ENCODE measurements at places on chromosomes 7 and 10.
A peak's percentile ranks its signal among the peaks of the same experiment; 100 is the strongest.

- DNase-seq = no peak
Observed at GRCh38 chr7:20798081-20798693, 11.5 kb upstream of the SP8 start.

DNA sequence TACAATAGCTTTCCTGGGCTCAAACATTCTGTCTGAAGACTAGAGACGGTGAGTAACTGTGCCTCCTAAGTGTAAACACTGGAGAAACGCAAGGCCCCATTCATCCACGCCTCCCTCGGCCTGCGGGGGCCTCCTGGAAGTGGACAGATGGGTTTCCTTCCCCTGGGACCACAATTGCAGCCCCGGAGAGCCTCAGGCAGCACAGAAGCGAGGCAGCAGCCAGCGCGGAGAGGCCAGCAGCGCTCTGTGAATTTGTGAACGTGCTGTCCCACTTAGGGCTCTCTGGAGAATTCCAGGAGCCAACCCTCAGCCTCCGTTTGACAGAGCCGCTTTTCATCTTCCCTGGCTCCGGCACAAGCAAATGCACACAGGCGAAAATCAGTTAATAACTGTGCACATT, 23.2 kb upstream of the CALN1 start:
- no peak for DNase-seq

DNA sequence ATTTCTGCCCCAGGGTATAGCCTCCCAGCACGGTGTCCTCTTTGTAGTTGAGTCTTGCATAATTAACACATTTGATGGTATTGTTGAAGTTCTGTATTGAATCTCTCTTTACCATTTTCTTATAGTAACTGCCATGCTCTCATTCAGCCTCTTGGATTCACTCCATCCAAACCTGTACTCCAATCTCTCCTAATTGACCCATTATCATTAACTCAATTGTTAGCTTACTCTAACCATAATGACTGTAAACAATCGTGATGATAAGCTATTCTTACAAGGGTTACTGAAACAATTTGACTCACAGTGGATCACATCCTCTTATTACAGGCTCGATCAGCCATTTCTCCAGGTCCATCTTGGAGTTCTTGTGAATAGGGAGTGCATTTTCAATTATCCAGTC, 191.9 kb upstream of the AGK start:
- no peak for DNase-seq

DNA sequence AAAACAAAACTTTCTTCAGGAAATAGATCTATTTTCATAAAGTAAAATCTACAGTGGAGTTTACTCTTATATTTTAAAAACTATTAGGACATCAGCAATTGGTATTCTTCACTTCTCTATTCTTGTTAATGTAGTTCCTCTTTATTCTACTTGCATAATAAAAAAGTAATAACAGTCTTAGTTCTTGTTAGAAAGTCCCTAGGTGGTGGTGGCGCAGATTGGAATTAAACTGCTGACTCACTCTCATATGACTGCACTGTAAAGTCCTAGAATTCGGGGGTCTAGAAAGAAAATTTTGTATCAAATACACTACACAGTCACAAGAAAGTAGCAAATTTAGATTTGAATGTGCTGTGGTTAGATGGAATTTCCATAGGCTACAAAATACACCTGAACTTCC, 44.6 kb upstream of the TES start:
- peak; percentile 66 for DNase-seq

- no peak for DNase-seq
Observed at GRCh38 chr10:93656155-93656554, 43.8 kb downstream of the PDE6C start.

GRCh38 chr10:130108934-130109604, 1.6 kb downstream of the C10orf143 start:
- DNase-seq = no peak

- DNase-seq = no peak
Observed at GRCh38 chr10:71857934-71858890, 7.2 kb upstream of the PSAP start.

GRCh38 chr7:146654048-146654447, 537.4 kb downstream of the CNTNAP2 start:
- no peak for DNase-seq

GRCh38 chr10:60175441-60175971, 214.2 kb downstream of the ANK3 start:
- DNase-seq = no peak

DNA sequence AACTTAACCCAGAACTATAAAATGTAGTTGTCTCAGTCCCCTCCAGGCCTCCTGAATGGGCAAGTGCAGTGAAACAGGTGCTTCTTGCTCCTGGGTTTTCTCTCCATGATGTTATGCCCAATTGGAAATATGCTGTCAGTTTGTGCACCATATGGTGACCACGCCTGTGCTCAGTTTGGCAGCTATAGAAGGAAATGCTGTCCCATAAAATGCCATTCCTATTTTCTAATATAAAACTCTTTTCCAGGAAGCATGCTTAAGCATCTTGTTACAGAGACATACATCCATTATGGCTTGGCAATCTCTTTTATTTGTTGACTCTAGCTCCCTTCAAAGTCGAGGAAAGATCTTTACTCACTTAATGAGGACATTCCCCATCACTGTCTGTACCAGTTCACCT, 45.2 kb downstream of the FGFBP3 start:
- no peak for DNase-seq

- DNase-seq = no peak
Observed at GRCh38 chr7:38452681-38453108, 178.5 kb downstream of the AMPH start.

- no peak for DNase-seq
Observed at GRCh38 chr7:74182453-74183090, 8.4 kb downstream of the EIF4H start.

- DNase-seq = no peak
Observed at GRCh38 chr10:116026315-116026714, 246.7 kb downstream of the GFRA1 start.

GRCh38 chr10:31274310-31274709, 44.7 kb upstream of the ZEB1 start:
- DNase-seq = no peak

DNA sequence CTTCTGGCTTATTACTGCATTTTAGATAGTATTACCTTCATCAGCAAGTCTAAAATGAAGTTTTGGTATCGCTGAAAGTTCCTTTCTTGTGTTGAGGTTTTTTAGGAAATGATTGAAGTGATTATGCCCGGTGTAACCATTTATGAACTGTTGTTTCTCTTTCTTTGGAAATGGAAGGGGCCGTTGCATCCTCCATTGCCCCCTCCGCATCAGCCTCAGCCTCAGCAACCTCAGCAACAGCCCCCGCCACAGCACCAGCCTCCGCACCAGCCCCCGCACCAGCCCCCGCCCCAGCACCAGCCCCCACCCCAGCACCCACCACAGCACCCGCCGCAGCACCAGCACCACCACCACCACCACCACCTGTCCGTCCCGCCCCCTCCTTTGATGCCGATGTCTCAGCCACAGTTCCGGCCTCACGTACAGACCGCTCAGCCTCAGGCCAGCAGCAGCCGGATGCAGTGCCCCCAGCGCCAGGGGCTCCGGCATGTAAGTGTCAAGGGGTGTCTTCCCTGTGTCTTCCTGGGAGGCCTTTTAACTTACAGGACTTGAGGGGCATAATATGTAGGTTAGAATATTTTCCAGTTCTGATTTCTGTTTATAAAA, 72.6 kb downstream of the SHH start:
- peak; percentile 24 for DNase-seq

DNA sequence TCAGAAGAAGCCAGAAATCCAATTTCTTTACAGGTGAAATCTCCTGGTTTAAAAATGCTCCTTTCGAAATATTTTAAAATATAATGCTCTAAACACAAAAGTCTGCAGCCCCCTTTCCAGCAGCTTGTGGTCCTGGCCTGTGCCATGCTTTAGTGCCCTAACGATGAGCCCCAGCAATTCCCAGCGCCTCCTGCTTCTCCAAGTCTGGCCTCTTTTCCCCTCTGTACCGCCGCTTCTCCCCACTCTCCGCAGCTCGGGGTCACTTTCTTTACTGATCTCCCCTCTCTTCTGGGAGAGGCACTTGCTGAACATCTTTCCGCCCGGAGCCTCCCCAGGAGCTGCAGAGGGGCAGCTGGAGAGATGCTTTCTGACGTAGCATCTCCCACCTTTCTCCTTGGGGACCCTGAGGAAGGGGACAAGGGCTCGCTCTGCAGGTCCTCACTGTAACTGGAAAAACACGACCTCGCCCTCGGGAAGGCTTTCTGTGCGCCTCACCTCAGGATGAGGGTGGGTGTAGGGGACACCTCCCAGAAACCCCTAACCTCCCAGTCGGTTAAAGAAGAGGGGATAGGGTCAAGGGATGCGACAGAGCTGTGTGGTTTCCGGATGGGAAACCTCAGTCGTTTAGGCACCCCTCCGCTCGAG, 565 bp upstream of the INA start:
- DNase-seq = no peak

DNA sequence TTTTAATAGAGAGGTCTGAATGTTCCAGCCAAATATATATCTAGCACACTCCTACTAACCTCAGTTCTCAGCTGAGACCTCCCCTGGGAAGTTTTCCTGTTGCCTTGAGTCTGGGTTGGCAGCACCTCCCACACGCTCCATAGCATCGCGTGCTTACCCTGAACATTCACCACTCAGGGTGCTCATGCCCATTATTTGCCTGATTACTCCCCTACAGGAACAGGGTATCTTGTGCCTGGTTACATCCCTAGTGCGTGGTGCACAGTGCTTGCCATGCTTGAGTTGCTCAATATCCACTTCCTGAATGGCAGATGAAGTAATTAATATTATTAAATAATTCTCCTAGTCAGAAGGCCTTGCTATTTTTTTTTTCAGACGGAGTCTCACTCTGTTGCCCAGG, 269.9 kb upstream of the IMMP2L start:
- DNase-seq = no peak

- no peak for DNase-seq
Observed at GRCh38 chr10:23742368-23742767, 303.5 kb downstream of the OTUD1 start.

DNA sequence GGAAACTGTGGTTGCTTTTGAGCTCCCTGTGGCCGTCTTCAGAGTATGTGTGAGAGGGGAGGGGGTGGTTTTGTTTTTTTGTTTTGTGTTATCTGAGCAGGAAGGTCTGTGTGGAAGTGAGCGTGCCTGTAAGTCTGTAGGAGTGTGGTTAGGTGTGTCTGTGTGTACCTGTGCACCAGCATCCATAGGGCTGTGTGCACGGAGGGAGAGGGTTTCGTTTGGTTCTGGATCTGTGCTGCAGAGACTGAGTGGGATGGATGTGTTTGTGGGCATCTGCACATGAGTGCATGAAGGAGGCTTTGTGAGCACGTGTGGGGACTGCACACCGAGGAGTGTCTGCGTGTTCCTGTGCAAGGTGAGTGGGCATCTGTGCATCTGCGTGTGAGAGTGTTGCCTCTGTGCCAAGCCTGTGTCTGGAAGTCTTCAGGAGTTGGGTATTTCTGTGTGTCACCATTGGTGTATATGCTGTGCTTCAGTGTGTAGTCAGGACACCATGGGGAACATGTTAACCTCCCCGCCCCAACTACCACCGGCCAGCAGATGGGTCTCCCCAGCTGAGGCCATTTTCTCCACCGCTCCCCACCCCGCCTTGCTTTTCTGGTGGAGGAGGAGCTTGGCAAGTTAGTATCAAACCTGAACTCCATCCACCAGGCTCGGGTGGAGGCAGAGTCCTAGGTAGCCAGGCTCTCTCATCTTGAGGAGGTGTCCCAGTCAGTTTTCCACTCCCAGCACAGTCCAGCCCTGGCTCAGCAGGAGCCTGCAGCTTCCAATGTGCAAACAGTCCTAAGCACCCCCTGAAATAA, 7.1 kb upstream of the TLX1 start:
- no peak for DNase-seq

DNA sequence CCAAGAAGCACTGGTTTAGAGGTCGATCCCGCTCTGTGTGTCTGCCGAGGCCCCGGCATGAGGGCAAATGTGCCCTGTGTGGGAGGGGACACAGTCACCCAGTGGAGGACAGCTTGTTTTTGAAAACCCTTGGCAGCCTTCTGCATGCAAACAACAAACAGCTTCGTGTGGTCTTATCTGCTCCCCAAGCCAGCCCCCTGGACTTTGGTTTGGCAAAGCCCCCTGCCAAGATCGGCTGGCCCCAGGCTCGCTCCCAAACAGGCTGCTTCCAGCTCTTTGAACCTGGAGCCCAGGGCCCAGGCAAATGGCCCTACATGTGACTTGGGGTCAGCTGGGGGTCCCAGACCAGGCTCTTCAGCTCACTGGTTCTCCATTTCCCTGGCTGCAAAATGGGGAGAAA, 2.9 kb downstream of the ELN start:
- DNase-seq = no peak

GRCh38 chr7:84583331-84583730, 388.7 kb upstream of the SEMA3A start:
- no peak for DNase-seq

DNA sequence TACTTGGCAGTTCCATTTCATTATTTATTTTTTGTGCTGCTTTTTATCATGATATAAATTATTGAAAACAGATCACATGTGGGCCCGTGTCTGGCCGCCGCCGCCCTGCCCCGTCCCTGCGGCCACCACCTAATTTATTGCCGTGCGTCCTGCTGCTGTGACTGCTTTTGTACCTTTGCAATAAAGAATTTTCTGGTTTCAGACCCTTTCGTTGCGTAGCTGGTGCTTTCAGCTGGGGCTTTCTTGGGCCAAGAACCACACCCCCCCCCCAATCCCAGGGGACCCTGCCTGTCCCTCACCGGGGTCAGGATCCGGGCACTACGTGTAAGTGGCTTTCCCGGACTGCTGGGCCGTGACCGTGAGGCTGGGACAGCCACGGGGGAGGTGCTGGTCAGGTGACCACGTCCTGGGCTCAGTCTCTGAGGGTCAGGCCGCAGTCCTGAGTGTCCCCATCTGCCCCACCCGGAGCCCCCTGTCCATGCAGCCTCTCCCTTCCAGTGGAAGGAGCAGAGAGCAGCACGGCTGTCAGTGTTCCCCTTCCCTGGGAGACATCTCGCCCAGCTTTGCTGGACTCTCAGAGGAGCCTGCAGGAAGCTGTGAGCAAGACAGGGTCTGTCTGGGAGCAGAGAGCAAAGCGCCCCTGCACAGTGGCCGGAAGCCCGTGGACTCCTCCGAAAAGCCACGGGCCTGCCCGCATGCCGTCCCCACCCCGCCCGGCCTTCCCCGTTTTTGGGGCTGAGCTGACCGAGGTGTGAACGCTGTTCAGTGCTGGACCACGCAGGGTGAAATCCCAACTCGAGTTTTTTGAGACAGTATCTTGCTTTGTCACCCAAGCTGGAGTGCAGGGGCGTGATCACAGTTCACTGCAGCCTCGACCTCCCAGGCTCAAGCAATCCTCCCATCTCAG, 12.6 kb downstream of the MAFK start:
- no peak for DNase-seq

Measured in CD4-positive, alpha-beta T cell treated with Interleukin-4 for 1 hour (primary cell).